Smooth muscle cell of the brain vasculature (primary cell): ENCODE measurements at places on chromosomes 2 and 18.

DNA sequence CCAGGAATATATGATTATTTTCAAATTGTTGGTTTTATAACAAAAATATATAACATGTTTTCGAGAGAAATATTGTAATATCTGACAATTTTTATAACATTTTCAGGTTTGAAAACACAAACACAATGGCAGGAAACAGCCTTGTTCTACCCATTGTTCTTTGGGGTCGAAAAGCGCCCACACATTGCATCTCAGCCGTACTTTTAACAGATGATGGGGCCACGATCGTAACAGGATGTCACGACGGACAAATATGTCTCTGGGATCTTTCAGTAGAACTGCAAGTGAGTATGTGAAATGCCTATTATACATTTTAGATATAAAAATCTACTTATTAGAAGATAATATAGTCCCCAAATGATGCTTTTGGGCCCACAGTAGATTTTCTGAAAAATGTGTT, 21.2 kb downstream of the WDR7 start:
- no peak for DNase-seq

DNA sequence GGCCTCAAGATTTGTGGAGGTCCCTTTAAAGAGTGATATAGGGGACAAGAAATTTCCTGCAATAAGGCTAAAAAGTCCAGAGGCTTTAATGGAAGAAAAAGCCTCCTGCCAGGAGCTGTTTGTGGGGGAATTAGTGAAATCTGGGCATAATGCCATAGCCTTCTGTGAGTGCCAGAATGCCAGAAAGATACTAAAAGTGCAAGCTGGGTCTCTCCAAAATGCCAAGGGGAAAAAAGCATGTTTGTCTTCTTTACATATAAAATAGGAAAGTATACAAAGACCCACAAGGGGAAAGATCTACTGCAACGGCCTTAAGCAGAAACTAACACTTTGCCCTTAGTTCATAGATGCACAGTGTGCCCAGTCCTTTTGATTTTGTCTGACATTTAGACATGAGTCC, 647.7 kb upstream of the ZNF804A start:
- DNase-seq, result no peak

- no peak for DNase-seq
These were observed 268.7 kb downstream of the LRRTM1 start for GRCh38 chr2:80035749-80036285.

DNA sequence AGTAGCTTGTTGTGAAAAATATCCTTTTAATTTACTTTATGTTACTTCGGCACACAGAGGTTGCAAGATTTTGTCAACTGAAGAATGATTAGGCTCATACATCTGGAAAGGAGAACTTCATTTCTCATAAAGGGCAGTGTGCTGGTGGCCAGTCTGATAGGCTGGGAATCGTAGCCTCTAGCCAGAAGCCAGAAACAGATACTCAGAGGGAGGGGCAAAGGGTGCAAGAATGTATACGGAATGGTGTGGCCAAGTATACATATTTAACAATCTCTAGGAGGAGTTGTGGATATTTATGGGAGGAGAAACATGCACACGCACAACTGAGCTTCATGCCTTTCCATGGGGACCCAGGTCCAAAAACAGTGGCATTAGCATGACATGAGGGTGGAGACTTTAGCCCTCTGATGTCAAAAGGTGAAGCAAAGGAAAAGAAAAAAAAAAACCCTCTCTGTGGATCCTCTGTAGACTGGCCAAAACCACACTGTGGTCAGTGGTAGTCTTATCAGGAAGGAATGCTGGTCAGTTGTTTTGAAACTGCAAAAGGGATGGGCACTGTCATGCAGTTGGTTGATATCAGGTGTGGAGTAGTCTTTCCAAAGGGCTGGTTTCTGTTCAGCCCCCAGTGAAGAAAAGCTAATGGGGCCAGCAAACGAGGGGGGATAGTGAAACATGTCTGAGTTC, 34.9 kb upstream of the APCDD1 start:
- no peak for DNase-seq

DNA sequence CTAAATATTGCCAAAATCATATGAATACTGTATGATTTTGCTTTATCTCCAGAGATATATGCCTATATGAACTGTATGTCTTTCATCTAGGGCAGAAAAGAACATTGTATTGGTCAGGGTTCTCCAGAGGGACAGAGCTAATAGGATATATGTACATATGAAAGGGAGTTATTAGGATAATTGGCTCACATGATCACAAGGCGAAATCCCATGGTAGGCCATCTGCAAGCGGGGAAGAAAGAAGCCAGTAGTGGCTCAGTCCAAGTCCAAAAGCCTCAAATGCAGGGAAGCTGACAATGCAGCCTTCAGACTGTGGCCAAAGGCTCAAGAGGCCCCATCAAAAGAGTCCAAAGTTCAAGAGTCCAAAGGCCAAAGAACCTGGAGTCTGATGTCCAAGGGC, 209.9 kb downstream of the RNF144A start:
- no peak for DNase-seq

- no peak for DNase-seq
These were observed 4.1 kb upstream of the TMEM177 start for GRCh38 chr2:119674711-119675500.

DNA sequence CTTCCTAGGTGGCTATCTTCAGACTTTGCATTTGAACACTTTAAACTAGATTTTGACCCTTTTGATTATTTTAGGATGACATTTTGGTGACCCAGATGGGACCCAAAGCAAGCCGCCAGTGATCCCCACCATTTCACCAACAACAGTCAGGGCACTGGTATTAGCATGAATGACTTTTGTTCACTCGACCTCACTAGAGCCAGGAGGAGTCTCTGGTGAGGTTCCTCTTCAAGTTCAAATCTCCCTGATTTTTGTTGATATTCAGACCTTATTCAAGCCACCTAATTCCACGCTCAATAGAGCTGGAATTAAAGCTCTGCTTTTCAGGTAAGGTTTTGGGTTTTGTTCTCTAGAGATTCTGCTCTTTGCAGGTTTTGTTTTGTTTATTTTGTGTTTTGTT, 202.3 kb downstream of the MREG start:
- DNase-seq, result no peak

- no peak for DNase-seq
These were observed 311.4 kb downstream of the LRRTM1 start for GRCh38 chr2:79993144-79993543.

- DNase-seq, result no peak
These were observed 47.0 kb downstream of the TWIST2 start for GRCh38 chr2:238894950-238895298.

- no peak for DNase-seq
These were observed 1.6 kb upstream of the IGFBP5 start for GRCh38 chr2:216696751-216697560.

DNA sequence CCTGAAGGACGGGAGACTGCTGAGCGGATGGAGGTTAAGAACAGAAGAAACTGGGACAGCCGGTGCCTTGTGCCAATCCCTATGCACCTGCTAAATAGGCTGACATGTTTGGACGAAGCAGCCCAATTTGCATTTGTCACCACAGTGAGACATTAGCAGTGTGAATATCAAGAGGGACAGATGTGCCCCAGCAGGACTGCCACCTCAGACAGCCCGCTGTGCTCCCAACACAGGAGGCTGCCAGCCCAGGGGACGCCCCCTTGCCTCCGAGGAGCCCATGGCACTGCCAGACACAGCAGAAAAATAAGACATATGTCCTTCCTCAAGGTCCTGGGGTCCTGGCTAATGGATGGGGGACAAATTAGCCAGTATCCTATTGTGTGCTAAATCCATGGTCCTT, 306.7 kb upstream of the POU3F3 start:
- DNase-seq, result no peak

- DNase-seq, result no peak
These were observed 24.9 kb upstream of the YWHAQ start for GRCh38 chr2:9655441-9656269.

- DNase-seq, result peak; percentile 54
These were observed 5.2 kb downstream of the TMEM127 start for GRCh38 chr2:96260387-96261260.

DNA sequence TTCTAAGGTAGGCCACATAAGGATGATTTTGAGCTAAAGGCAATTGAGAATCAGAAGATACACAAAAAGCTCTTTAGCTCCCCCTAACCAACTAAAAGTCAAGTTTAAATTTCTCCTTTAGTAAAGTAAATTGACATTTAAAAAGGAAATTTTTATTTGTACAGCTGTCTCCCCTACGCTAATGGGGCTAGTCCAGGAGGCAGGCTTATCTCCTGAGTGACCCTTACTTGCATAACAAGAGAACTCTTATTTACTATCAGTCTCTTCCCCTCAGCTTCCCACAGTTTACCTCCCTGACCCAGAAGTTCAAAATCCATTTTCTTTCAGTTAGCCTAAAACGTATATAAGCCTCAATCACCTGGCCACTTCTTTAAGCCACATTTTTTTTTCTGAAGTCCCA, 1002.8 kb upstream of the NRXN1 start:
- no peak for DNase-seq

DNA sequence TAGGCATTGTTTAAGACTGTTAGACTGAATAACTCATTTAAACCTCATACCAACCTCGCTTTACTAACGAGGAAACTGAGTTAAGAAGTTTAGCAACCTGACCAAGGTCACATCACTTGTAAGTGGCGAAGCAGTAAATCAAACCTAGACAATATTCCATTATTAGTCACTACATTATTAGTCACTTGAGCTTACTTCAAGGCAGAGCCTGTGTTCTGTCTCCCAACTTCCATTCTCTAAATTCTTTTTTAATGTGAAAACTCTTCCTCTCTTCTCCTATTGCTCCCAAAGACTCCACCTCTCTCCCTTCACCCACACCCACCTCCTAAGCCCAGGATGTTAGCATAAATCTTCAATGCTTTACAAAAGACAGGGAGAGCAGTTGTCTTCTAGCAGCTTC, 156.5 kb downstream of the ARL6IP6 start:
- no peak for DNase-seq

DNA sequence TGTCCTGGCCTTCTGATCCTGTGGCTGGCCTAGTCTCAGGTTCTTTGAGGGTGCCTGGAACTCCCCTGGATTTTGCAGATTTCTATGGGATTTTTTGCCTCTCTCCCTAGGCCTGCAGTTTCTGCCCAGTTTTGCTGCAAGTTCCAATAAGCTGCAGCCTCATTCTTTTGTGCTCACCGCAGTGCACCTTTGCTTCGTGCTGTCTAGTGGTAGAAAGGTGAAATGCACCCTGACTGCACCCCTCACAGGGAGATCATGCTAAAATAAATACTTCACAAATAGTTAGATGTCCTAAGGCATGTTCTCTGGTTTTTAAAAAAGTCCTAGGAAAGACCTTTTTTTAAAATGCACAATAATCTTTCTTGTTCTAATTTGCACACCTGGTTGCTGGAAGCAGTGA, 72.5 kb downstream of the GNAL start:
- DNase-seq, result no peak

- no peak for DNase-seq
These were observed 190.0 kb downstream of the EN1 start for GRCh38 chr2:118657466-118657865.

DNA sequence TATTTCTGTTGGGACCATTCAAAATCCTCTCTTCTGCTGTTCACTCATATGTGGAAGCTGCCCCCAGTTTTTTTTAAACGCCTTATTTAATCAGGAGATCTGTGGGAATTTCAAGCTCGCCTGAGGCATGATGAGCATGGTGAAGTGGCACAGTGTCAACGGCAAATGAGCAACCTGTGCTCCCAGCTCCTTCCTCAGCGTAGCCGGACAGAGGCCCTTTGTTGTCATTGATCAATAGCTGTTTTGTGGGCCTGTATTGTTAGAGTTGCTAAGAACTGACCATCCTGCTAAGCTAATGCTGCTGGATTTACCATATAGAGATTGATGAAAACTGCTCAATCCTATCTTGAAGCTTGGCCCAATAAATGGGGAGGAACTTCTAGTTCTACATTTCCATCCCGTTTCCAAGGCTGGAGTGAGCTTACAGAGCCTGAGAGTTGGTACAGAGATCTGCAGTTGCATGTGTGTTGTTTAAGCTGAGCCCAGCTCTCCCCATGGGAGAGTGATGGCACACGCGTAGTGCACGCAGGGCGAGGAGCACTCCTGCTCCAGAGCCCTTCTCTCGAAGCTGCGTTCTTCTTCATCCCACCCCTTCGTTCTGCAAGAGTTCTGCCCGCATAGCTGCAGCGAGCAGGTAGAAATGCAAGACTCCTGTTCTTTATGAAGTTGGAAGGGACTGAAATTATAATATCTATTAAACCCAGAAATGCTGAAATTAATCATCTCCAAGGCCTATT, 108.8 kb downstream of the RTN4 start:
- no peak for DNase-seq

GRCh38 chr2:136323935-136324334, 206.0 kb upstream of the CXCR4 start:
- no peak for DNase-seq

DNA sequence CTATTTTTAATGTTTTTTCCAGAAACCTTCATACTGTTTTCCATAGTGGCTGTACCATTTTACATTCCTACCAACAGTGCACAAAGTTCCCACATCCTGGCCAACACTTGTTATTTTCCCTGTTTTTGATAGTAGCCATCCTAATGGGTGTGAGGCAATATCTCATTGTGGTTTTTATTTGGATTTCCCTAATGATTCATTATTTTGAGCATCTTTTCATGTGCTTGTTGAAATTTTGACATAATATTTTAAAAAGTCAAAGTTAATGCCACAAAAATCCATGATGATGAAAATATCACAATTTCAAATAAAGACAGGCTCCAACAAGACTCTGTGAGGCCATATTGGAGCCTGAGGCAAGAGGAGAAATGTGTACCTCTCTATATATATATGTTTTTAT, 50.2 kb downstream of the VWA3B start:
- no peak for DNase-seq

GRCh38 chr2:98341241-98341640, 5.0 kb upstream of the CNGA3 start:
- no peak for DNase-seq

DNA sequence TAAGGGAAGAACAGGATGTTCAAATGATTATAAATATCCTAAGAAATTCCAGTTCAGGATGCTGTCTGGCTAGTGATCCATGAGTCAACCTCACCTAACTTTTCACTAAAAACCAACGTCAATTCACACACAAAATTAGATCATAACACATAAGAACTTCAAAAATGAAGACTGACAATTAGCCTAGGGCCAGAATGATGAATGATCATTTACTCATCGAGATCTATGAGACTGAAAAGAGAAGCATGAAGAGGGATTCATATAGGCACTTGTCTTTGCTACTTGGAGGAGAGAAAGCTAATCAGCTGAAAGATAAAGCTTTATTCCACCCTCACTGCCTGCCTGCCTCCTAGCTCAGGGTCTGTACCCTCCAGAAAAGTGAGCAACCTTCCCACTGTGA, 29.8 kb downstream of the ADD2 start:
- DNase-seq, result no peak

DNA sequence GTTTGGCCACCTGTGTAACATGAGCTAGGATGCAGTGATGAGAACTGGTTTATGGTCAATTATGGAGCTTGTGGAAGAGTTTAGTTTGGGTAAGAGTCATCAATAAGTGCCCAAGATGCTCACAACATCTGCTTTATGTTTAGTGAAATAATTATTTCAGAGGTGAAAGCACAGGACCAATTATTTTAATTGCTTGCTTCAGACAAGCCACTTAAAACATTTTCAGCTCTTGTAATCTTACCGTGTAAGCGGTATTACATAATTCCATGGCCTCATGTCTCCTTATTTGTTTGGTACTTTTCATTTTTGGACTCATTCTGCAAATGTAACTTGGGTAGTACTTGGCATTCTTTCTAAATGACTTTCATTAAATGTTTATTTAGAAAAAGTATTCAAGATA, 5.4 kb downstream of the B3GNT2 start:
- no peak for DNase-seq

GRCh38 chr2:12207491-12207890, 461.1 kb downstream of the LPIN1 start:
- DNase-seq, result no peak
